ENCODE measurements at places on chromosomes 12 and 14.

DNA sequence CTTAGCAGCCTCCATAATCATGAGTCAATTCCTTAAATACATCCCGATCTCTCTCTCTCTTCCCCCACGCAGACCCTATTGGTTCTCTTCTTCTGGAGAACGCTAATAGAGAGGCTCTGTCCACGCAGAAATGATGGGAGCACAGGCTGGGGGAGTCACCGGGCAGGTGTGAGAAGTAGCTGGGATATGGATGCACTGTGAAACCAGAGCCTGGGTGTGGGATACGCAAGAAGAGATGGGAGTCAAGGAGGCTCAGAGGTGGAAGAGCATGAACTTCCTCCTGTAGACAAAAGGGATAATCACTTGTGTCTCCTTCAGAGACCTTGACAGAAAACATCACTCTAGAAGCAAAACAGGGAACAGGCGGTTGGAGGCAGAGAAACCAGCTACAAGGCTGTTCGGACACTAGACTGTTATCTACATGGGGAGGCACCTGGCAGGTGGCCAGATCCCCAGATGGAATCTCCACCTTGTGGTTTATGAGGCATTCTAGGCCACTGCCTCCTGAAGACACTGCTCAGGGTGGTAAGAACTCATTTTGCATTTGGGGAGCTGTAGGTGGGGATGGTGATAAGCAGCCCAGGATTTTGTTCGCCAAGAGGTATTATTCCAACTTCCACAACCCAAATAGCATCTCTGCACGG is 7.2 kb upstream of the SELPLG start:
- DNase-seq = no peak

DNA sequence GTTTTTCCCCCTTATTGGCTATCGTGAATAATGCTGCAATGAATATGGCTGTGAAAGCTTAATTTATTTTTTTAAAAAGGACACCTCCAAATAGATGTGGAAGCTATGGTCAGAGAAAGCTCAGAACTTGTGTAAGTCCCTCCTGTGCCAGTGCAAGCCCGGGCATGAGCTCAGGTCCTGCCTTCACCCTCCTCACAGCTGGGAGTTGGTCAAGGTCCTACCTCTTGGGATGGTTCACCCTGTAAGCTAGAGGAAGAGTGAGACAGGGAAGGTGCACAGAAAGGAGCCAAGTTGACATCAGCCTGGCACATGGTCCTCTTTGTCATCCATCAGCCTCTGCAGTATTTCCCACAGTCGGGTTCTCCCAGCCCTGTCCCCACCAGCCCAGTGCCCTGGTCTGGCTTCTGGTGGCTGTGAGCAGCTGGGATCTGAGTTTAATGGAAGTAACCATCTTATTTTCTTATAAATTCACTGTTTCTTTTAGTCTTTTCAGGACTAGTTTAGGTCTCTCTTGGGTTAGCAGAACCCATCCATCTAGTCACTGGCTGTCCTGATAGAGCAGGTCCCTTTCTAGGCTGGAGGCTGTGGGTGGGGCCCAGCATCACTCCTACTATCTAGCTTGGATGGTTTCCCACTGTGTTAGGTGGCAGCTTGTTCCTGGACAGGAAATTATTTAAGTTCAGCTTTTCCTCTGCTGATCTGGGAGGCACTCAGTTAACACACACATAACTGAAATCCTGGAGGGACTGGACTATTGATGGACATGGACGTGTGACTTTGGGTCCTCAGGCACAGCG is 11.8 kb upstream of the PLEKHG3 start:
- DNase-seq = no peak

- DNase-seq = no peak
Measured at GRCh38 chr12:4987076-4988046, 56.3 kb upstream of the KCNA5 start.

DNA sequence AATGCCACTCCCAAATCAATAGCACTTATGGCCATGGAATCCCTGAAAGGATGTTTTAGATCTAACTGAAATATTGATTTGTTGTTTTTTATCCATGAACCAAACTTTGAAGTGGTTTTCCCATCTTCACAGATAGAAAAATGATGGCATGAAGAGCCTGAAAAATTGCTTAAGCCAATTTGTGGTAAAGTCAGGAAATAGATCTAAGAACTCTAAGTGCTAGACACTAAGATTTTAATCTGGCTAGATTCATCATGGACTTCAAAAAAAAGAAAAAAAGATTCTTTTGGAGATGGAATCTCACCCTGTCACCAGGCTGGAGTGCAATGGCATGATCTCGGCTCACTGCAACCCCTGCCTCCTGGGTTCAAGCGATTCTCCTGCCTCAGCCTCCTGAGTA is 45.0 kb upstream of the STRN3 start:
- no peak for DNase-seq

DNA sequence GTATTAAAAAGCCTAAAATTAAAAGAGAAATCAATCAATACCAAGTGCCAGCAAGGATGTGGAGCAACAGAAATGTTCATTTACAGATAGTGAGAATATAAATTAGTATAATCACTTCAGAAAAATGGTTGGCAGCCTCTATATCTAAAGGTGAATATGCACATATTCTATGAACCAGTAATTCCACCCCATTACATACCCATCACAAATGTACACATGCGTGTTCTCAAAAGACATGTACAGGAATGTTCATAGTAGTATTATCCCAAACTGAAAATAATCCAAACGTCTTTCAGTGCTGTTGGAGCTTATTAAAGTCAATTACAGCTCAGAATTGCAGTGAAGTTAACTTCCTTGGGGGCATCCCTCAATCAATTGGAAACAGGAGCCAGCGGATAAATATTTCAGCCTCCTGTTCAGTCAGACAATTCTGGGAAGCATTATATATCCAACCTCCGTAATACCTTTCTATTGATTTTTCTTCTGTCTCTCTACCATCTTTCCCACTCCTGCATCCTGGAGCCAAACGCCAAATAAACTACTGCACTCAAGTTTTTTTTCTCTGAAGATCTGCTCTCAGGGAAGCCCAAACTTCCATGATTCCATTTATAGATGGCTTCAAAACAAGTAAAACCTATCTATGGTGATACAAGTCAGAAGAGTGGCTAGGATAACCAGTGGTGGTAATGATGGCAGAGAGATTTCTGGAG is 45.0 kb upstream of the OR5AU1 start:
- DNase-seq = no peak

DNA sequence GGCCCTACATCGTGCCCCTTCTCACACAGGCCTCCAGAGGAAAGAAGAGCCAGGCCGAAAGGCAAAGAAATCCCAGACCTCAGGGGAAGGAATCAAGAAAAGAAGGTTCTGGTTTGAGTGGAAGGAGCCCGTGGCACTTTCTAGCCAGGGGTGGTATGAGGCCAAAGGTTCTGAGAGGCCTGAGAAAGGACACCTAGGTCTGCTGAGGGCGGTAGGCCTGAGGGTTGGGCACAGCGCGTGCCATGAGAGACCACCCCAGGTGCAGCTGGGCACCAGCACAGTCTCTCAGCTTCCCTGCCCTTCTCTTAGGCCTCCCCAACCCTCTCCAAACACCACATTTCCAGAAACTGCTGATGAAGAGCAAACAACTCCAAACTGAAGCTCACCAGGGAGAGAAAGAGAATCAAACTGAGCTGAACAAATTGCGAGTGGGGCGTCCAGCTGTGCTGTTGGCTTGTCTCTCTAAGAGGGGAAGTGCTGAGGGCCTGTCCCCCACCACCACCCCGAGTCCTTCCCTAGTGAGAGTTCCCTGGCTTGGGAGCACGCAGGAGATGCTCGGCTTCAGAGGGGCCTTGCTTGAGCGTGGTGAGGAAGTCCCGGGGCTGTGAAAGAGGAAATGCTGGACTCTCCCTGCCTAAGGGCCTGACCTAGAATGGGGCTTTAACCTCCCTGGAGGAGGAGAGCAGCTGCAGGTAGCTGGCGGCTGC is 184.8 kb downstream of the ZFP36L1 start:
- DNase-seq = no peak

DNA sequence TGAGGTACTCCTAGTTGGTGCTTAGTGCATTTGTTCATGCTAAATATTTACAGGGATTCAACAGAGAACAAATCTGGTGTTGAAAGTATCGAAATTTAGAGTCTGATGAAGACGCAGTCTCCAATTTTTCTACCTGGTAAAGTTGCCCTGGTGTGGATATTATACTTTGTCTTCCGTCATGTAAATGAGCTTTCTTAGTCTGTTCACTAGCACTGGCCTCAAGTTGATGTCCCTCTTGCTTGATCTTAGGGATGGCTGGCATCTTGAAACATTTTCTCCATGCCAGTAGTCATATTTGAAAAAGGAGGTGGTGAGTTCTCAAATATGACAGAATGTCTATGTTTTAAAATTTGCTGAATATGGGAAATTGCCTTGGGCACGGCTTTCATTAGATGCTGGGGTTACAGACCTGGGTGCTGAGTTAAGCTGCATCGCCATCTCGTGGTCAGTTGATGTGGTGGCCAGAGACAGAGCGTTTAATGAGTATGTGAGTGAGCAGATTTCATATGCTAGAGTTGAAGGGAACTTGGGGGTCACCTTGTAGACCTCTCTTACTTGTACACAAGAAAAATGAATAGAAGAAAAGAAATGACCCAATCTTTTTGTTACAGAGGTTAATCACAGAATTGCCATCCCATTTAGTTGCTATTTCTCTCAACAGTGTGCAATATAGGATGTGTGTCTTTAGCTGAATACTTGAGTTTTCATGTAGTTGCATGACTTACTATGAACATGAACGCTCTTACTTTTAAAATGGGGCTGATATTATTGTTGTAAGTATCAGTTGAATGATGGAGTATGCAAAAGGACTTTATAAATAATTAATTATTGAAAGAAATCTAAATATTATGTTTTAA is 172.8 kb upstream of the DCN start:
- peak; percentile 42 for DNase-seq

GRCh38 chr12:63917864-63918799 is 73.6 kb downstream of the SRGAP1 start:
- DNase-seq = peak; percentile 15

- DNase-seq = no peak
Measured at GRCh38 chr12:112354399-112354798, 27.8 kb downstream of the HECTD4 start.

GRCh38 chr12:58881816-58882215 is 38.5 kb downstream of the LRIG3 start:
- no peak for DNase-seq
